Fibroblast of the aortic adventitia (primary cell): ENCODE measurements at places on chromosomes 11 and 22.

DNA sequence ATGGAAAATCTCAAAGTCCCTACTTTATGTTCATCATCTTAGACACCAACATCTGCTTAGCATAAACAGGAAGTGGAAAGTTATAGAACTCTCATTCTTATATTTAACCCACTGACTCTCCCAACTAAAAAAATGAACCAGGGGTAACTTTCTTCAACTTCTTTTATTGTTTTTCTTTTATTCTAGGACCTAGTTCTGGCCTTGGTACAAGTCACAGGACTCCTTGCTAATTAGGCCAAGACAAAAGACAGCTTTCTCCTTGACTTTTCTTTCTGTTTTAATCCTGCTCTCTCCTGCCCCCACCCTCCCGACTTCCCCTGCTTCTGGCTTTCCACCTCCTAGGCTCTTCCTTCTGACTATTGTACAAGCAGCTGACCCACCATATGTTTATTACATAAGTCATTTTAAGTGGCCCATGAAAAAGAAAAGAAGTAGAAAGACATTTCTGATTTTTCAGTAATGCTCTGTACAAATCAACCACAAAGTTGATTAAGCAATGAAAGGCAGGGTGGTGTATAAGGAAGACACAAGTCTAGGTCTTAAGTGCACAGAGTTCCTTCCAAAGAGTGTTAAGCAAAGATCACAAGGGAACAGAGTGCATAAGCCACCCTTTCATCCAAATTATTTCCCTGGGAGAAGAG, 18.3 kb downstream of the JAML start:
- DNase-seq, result no peak

GRCh38 chr11:44333271-44334218, 23.6 kb upstream of the ALX4 start:
- peak; percentile 54 for DNase-seq

DNA sequence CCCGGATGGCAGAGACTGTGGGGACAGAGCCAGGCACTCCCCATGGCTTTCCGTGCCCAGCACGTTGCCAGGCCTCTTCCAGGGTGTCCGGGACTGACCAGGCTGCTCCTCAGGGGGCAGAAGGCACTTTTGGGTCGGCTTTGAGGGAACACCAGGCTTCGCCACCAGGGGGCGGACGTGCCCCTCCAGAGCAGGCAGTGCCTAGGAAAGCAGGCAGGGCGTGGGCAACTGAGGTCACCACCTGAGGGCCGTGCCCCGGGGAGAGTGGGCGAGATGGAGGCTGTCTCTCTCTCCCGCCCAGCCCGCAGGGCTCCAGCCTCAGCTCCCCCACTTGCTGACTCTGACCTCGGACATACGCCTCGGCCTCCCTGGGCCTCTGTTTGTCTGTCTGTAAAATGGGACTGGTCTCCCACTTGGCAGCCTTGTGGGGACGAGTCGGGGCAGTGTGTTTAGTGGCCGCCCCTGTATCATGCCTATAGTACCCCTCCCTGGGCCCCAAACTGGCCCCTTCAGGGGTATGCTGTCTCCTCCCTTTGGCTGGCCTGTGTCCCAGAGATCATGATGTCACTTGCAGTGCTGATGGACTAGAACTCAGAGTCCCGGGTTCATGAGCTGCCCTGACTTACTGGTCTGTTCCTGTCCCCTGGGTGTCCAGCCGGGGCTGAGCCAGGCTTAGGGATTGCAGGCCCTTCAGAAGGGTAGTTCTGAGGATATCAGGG, 4.4 kb upstream of the PRR5 start:
- DNase-seq, result peak; percentile 77

GRCh38 chr11:2691991-2692875, 7.6 kb downstream of the KCNQ1OT1 start:
- DNase-seq, result no peak

DNA sequence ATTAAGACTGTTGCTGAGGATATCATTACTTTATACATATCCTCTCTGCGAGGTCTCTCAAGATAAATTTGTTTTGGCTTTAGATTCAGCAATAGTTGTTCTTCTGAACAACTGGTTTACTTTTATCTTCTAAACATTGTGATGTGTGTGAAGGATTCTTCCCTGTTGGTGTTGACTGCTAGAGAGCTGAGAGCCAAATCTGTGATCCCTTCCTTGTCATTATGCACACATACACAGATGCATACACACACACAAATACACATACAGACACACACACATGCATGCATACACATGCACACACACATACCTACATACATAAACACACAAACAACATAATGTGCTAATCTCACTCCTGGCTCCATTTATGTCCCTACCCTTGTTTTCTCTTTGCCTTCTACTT, 137.0 kb downstream of the SNX19 start:
- DNase-seq, result no peak

DNA sequence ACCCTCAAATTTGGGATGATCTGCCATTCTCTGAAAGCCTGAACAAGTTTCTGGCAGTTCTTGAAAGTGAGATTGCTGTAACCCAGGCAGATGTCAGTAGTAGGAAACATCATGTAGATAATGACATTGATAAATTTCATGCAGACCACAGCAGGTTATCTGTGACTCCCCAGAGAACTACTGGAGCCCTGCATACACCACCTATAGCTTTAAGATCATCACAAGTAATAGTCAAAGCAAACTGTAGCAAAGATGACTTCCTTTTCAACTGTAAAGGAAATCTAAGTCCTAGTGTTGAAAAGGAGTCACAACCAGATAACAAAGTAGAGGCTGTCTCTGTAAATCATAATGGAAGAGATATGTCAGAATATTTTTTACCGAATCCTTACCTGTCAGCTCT, 31.0 kb downstream of the DDIAS start:
- DNase-seq, result no peak

GRCh38 chr22:46993633-46994032, 231.2 kb downstream of the TBC1D22A start:
- no peak for DNase-seq

- peak; percentile 60 for DNase-seq
Measured at GRCh38 chr22:28282405-28283067, 363.5 kb upstream of the PITPNB start.

DNA sequence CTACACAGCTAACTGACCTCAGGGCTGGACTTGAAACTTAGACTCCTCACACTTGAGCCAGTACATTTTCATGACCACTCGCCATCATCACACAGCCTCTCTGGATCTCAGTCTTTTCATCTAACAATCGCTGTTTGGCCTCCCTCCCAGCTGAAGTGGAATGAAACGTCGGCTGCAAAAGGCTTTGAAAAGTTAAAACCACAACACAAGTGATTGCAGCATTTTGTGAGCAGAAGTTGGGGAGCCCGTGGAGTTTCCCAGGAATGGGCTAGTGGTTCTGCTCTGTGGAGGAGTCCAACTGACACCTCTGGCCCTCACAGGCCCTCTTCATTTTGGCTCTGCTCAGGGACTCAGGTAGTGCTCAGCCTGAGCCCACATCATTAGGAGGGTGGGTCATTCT, 35.9 kb upstream of the TRIM29 start:
- DNase-seq, result peak; percentile 63

DNA sequence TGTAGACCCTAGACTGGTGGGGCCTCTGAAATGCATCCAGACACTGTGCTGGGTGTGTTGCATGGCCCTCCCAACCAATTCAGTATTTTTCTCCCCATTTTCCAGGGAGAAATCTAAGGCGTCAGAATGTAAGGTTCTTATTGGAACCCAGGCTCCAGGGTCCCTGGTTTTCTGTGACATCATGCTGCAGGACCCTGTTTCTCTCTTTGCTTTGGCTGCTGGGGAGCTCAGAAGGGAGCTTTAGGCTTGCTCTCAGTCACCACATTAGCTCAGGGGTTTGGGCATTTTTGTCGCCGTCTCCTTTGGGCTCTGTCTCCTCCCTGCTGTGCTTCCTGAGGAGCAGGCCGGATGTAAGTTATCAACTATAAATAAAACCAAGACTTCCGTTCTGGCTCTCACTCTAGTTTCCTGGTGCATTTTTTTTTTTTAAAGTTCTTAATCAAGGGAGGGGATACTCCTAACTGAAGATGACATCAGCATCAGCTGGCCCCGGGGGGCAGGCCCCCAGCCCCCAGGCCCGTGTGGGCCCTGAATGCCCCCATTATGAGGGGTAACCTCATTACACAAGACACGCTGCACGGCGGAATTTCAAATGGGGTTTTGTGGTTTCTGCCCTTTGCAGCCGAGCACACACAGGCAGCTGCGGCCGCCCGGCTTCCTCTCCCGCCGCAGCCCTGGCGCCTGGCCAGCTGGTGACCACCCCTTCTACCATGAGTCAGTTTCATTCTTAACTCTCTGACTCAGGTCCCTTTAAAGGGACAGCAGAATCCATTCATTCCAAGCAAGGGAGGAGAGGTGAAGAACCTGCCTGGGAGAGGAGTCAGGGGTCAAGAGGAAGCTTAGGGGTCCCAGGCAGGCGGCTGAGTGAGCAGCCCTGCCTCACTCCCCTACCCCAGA, 3.2 kb downstream of the MYEOV start:
- DNase-seq, result peak; percentile 97
